ENCODE measurements at places on chromosomes 11 and 22.

GRCh38 chr11:105429096-105429910 is 180.6 kb upstream of the GRIA4 start:
- no peak for ATAC-seq

DNA sequence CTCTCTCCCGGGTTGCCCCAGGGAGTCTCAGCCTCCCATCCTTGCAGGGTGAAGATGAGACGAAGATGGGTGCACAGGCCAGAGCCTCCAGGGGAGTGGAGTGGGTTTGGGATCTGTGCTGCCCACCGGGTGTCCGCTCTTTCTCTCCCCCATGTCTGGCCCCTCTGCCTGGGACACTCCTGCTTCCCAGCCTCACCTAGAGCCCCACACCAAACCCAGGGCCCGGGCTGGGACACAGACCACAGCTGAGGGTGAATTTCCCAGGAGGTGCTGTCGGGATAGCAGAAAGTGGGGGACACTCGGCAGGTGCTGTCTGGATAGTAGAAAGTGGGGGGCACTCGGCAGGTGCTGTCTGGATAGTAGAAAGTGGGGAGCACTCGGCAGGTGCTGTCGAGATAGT is 25.0 kb upstream of the KRTAP5-7 start:
- ATAC-seq: no peak

- ATAC-seq: no peak
Observed at GRCh38 chr11:60974726-60975125, 3.2 kb downstream of the CD6 start.

- no peak for ATAC-seq
Observed at GRCh38 chr11:110736171-110736553, 23.9 kb upstream of the ARHGAP20 start.

- ATAC-seq: no peak
Observed at GRCh38 chr11:9253086-9253485, 12.1 kb downstream of the DENND5A start.

- no peak for ATAC-seq
Observed at GRCh38 chr22:29257751-29258181, 10.0 kb downstream of the RHBDD3 start.

- no peak for ATAC-seq
Observed at GRCh38 chr11:133065847-133066485, 466.3 kb downstream of the OPCML start.

GRCh38 chr22:20459152-20459542 is 21.5 kb upstream of the SCARF2 start:
- ATAC-seq: no peak
